ENCODE measurements at places on chromosomes 6 and 20. TPM values are rescaled to one million over a fixed set of nuclear protein-coding genes. Genes with fewer than 3 reads are reported as not detected.

TUBB2B gene
- total RNA-seq, result 47.6 TPM

FOXC1 gene
- total RNA-seq, result 36.0 TPM

ROMO1 gene
- total RNA-seq, result 447 TPM

- no peaks in the 10 kb centered on the region for H3K36me3 ChIP-seq
- no peak for DNase-seq
- no peak overlapping the region for H3K27ac ChIP-seq
- no peaks in the 10 kb centered on the region for H3K27me3 ChIP-seq
These were observed 36.3 kb upstream of the SULF2 start for GRCh38 chr20:47821481-47822100.

GRCh38 chr20:36487069-36487468, 54.2 kb upstream of the MYL9 start:
- H3K36me3 ChIP-seq, result no peaks in the 10 kb centered on the region
- H3K27me3 ChIP-seq, result no peaks in the 10 kb centered on the region
- H3K4me3 ChIP-seq, result no peak overlapping the region
- peak overlapping the region; percentile 36 for H3K27ac ChIP-seq

GRCh38 chr20:32252189-32252588, 25.3 kb upstream of the KIF3B start:
- no peak overlapping the region for H3K4me3 ChIP-seq
- no peak overlapping the region for H3K27ac ChIP-seq
- no peaks in the 10 kb centered on the region for H3K4me1 ChIP-seq
- H3K36me3 ChIP-seq, result no peaks in the 10 kb centered on the region

- H3K36me3 ChIP-seq, result no peaks in the 10 kb centered on the region
- DNase-seq, result no peak
- H3K4me1 ChIP-seq, result no peaks in the 10 kb centered on the region
- no peak overlapping the region for H3K4me3 ChIP-seq
- H3K27me3 ChIP-seq, result no peaks in the 10 kb centered on the region
These were observed 222.6 kb upstream of the TAB2 start for GRCh38 chr6:149094934-149095351.

DNA sequence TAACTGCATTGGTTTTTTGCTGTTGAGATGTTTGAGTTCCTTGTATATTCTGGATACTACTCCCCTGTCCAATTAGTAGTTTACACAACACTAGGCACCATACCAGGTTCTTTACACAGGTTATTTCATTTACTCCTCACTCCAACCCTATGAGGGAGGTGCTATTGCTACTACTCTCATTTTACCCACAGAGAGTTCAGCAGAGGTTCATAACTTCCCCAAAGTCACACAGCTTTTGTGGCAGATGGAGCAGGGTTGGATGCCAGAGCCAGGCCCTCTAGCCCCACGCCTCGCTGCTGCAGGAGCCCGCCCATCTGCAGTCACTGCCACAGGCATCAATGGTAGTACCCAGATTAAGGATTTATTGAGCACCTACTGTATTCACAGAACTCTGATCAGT, 61.7 kb upstream of the MAP3K4 start:
- no peak overlapping the region for H3K27ac ChIP-seq
- H3K36me3 ChIP-seq, result no peaks in the 10 kb centered on the region
- H3K4me1 ChIP-seq, result peaks cover 16% of the 10 kb centered on the region
- DNase-seq, result no peak
- H3K4me3 ChIP-seq, result no peak overlapping the region
